Pericardium fibroblast (primary cell): ENCODE measurements at places on chromosomes 12 and 14. TPM values are rescaled to one million over a fixed set of nuclear protein-coding genes. Genes with fewer than 3 reads are reported as not detected.

NEUROD4 gene
- not detected in 2 replicates for total RNA-seq

TAC3 gene
- not detected in 2 replicates for total RNA-seq

LRIG3 gene
- total RNA-seq = 15.8 and 34.8 TPM in 2 replicates

CPM gene
- 10.5 and 82.0 TPM in 2 replicates for total RNA-seq

TPH2 gene
- not detected in 2 replicates for total RNA-seq

ALX1 gene
- 0.12 and 6.1 TPM in 2 replicates for total RNA-seq

OVCH1 gene
- total RNA-seq = 0.12 and 0.17 TPM in 2 replicates

SLCO1B1 gene
- not detected in 2 replicates for total RNA-seq

KRT71 gene
- not detected in 2 replicates for total RNA-seq

RIMKLB gene
- 12.7 and 12.9 TPM in 2 replicates for total RNA-seq

KRT72 gene
- not detected in 2 replicates for total RNA-seq

MBIP gene
- total RNA-seq = 8.5 and 14.1 TPM in 2 replicates

ACOT4 gene
- total RNA-seq = 0.09 and 0.70 TPM in 2 replicates

HOXC13 gene
- not detected in 2 replicates for total RNA-seq

RNASE4 gene
- 56.5 and 57.9 TPM in 2 replicates for total RNA-seq

POLE2 gene
- 6.6 and 13.8 TPM in 2 replicates for total RNA-seq

ANHX gene
- total RNA-seq = not detected in 2 replicates

MMP17 gene
- total RNA-seq = 18.5 and 21.6 TPM in 2 replicates

RAB2B gene
- 16.3 and 21.4 TPM in 2 replicates for total RNA-seq

RERG gene
- 1.6 and 13.9 TPM in 2 replicates for total RNA-seq

AKAP5 gene
- 0.09 and 0.70 TPM in 2 replicates for total RNA-seq

SERPINA9 gene
- total RNA-seq = not detected in 2 replicates

WSCD2 gene
- total RNA-seq = not detected in 2 replicates

TMEM253 gene
- total RNA-seq = not detected in 2 replicates

LAG3 gene
- 0.43 TPM in 1 of 2 replicates, not detected in the other for total RNA-seq

C14orf119 gene
- 31.9 and 46.3 TPM in 2 replicates for total RNA-seq

SSPN gene
- total RNA-seq = 10.5 and 15.3 TPM in 2 replicates

DHRS2 gene
- 0.51 TPM in 1 of 2 replicates, not detected in the other for total RNA-seq

AQP6 gene
- total RNA-seq = not detected in 2 replicates

AQP5 gene
- total RNA-seq = 5.4 TPM in 1 of 2 replicates, not detected in the other

SAMD4A gene
- total RNA-seq = 7.1 and 14.5 TPM in 2 replicates

FIGNL2 gene
- total RNA-seq = 0.09 TPM in 1 of 2 replicates, not detected in the other

AVPR1A gene
- not detected in 2 replicates for total RNA-seq

C1S gene
- 273 and 492 TPM in 2 replicates for total RNA-seq

KRT79 gene
- total RNA-seq = not detected in 2 replicates

FAM181A gene
- not detected in 2 replicates for total RNA-seq

MCRS1 gene
- 49.5 and 58.8 TPM in 2 replicates for total RNA-seq

TRPV4 gene
- total RNA-seq = 1.1 and 1.9 TPM in 2 replicates

RBP5 gene
- 0.58 TPM in 1 of 2 replicates, not detected in the other for total RNA-seq

EFS gene
- total RNA-seq = 8.6 and 12.9 TPM in 2 replicates

GPR65 gene
- 0.12 TPM in 1 of 2 replicates, not detected in the other for total RNA-seq

PTPRR gene
- 2.1 TPM in 1 of 2 replicates, not detected in the other for total RNA-seq

IL22 gene
- not detected in 2 replicates for total RNA-seq

CARMIL3 gene
- 0.23 TPM in 1 of 2 replicates, not detected in the other for total RNA-seq

CSRP2 gene
- 5.1 and 23.3 TPM in 2 replicates for total RNA-seq

MEG3 gene
- 117 and 133 TPM in 2 replicates for total RNA-seq

METTL17 gene
- total RNA-seq = 62.7 and 74.7 TPM in 2 replicates

FOXG1 gene
- total RNA-seq = 0.17 TPM in 1 of 2 replicates, not detected in the other
